ENCODE measurements at places on chromosomes 1 and 21.

- DNase-seq, result no peak
These were observed 4.1 kb downstream of the SLFNL1 start for GRCh38 chr1:41017141-41018017.

DNA sequence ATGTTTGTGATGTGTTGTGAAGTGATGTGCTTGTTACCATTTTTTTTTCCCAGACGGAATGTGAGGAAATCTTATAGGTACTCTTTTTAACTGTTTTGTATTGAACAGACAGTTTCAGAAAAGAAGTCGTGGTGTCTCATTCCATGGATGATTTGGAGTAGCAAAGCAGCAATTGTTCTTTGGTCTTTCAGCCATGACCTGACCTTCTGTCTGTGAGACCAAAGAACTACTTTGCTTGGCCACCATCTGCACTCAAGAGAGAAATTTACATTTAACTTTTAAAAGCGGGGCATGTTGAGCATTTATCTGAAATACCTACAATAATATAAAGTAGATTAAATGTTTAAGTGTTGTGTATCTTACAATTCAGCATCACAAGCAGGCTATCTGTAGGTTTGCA lies 90.2 kb downstream of the SDCCAG8 start:
- no peak for DNase-seq

- no peak for DNase-seq
These were observed 2.0 kb downstream of the PI4KB start for GRCh38 chr1:151325231-151325630.

DNA sequence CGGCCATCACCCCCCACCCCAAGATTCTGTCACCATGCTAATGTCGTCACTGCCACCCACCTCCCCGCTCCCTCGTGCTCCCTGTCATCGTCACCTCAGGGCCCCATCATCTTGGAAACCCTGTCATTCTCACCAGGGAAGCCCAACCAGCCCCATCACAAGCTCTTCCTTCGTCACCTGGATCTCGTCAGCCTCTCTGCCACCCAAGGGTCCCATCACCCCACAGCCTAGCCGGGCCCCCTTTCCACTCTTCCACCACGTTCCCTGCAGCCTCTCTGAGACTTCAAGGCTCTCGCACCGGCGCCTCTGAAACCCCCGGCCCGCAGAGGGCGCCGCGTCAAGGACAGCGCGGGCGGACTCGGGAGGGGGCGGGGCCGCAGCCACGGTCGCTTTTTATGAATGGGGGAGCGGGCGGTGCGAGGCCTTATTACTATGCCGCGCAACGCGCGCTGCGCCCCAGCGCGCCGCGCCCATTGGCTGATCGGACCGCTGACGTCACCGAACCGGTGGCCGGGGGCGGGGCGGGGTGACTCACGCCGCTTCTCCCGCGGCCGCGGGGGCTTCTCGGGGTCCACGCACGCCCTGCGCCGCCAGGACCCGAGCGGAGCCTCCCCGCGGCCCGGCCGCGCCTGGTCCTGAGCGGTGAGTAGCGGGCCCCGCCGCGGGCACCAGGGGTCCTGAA lies at the start of gene GPR3:
GPR3 (plus strand) TSS at position 527 of the 682 bp plus-strand sequence. CDS start 1,177 bp downstream, outside the sequence.
- peak; percentile 82 for DNase-seq

GRCh38 chr1:230573658-230574057 lies 68.6 kb upstream of the COG2 start:
- no peak for DNase-seq

DNA sequence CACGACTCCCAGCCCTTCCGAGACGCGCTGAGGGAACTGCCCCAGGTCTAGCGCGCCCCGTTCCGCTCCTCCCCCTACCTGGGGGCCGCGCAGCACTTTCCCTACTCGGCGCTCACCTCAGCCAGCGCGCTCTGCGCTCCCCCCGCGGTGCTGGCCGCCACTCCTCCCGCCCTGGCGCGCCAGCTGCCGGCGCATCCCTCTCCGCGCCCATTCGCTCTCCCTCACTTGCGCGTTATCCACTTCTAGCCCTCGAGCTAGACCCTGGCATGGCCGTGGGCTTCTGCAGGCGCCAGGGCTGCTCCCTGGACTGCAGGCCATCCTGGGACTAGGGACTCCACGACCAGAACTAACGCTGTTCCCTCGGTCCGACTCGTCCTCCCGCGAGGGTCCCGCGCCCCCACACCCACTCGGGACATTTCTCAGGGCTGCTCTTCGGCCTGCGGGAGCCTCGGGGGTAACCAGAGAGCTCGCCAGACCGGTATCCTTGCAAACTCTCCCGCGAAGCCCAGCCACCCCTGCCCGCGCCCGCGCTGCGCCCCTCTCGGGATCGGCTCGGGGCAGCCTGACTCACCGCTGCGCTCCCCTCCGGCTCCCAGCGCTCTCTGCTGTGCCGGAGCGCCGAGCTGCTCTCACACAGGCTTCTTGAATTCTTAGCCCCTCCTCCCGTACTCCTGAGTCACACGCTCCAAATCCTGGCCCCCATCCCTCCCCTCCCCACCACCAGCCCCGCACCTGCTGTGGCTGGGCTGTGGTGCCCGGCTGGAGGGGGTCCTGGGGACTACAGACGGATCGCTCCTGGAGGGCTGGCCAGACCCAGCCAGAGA lies at the start of gene NGF:
NGF (minus strand) TSS at position 617 of the 824 bp plus-strand sequence. CDS start 51,454 bp downstream, outside the sequence.
- DNase-seq, result peak; percentile 79

DNA sequence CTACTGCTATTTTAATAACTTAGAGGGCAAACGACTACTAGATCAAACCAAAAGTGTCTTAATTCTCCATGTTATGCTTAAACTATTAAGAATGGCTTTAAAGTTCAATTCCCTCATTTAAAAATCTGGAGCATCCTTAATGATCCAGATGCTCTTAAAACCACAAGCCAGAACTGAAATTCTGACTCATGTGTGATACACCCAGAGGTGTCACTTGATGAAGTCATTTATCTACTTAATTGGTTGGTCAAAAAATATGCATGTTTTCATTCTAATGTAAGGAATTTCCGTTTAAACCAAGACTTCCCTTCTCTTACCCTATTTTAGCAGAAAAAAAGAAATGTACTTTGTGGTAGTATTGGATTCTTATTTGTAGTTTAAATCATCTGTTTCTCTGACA lies 1261.2 kb upstream of the B3GALT2 start:
- no peak for DNase-seq

DNA sequence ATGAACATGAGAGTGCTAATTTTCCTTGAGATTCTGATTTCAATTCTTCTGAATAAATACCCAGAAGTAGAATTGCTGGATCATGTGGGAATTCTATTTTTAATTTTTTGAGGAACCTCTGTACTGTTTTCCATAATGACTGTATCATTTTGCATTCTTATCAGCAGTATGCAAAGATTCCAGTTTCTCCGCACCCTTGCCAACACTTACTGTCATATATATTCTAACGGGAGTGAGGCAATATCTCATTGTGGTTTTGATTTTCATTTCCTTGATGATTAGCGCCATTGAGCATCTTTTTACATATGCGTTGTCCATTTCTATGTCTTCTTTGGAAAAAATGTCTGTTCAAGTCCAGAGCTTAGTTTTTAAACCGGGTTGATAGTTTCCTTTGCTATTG lies 33.2 kb downstream of the VCAM1 start:
- DNase-seq, result no peak

DNA sequence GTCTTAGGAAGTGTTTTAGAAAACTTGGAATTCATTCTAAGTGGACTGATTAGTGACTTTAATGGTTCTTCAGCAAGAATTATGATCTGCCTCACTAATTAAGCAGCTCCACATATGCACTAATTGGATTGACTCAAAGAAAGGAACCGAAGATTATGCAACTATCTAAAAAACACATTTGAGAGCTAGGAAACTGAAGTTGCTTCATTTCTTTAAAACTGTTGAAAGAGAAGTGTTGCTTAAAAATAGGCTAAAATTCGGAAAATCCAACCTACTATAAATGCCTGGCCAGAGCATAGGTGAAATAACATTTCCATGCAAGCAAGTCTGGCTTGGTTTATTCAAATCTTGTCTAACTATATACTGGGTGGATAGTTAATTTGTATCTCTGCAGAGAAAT lies 502.9 kb upstream of the ZRANB2 start:
- DNase-seq, result peak; percentile 18

DNA sequence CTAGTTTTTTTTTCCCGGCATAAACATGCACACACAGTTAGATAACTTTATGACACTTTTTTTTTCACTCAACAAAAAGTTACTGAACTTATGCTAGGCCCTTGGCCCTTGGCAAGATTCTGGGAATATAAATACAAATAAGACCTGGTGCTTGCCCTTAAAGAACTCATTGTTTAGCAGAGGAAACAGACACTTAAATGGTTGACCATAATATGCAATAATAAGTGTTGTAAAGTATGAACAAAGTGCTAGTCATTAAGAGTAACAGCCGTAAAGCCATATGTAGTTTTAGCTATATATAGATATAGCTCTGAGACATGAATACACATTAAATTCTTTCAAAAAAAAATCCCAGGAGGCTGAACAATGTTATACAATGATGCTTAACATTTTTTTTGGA lies 198.3 kb downstream of the CYYR1 start:
- DNase-seq, result no peak

DNA sequence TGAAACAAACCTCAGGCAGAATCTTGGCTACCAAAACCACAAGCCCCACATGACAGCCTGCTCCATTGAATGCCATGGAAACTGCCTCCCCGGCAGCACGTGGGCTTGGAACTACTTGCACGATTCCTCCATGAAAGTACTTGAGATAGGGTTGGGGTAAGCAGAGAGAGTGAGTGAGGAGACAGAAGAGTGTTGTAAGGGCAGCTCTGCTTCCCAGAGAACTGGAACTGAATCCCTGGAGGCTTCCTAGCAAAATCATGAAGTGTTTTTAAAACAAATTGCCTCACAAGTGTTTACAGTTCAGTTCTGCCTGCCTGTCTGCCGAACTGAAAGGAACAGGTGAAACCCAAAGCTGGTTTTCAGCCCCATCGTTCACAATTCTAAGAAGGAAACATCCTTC lies 35.3 kb upstream of the DNASE2B start:
- DNase-seq, result no peak

- DNase-seq, result no peak
These were observed 696 bp downstream of the LSS start for GRCh38 chr21:46227811-46228344.

DNA sequence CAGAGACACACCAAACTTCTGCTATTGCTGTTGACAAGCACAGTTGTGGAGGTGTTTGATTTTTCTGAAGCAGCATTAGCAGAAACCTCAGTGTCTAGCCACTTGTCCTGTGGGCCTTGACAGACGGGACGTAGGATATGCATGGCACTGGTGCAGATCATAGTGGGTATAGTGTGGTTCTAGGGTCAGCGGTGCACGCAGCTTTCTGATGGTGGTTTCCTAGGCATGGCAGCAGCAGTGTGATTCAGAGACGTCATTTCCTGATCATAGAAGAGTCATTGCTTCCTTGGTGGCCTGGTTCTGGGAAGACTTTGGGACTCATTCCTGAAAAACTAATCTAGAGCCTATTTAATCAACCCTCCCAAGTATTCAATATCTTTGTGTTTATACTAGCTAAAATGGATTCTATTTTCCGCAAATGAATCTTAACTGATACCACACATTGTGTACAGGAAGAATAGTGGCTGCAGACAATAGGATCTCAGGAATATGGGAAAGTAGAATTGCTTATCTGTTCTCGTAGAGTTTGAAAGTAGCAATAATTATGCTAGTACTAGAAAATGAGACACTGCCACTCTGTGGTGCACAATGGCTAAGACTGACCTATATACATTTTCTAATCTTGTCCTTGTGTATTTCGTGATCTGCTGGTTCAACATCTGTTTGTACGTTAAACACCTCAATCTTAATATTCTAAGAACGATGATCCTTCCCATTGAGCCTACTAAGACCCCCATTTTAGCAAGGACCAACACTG lies 2.8 kb upstream of the USP1 start:
- no peak for DNase-seq

DNA sequence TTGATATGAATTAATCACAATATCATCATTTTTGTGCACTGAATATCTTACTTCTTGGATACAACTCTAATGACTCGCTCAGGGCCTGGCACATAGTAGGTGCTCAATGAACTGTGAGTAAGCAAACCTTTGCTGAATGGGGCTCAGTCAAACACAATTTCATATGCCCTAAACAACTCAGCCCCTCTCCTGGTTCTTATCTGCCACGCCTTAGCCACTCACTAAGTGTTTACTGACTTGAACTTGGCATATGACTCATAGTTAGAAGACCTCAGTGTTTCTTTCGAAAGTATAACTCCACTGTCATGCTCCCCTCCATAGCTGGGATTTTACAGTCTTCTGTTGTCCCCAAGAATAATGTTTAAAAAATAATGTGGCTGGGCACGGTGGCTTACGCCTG lies 4.8 kb upstream of the IFNLR1 start:
- peak; percentile 33 for DNase-seq

DNA sequence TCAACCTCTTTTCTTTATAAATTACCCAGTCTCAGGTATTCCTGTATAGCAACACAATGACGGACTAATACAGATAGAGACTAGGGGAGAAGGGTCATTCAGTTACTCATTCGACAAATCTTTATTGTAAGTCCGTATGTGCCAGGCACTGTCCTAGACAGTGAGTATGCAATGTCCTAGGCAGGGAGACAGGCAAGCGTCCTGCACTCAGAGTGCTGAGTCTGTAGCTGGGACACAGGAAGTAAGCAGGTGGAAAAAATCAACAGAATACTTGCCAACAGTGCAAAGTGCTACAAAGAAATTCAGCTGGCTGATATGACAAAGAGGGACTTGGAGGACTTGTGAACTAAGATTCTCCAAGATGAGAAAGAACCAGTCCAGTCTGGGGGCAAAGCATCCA lies 92.2 kb upstream of the ZBTB40 start:
- DNase-seq, result no peak

- no peak for DNase-seq
These were observed 187.4 kb downstream of the SLC35F3 start for GRCh38 chr1:234091876-234092275.

- no peak for DNase-seq
These were observed 7.9 kb downstream of the SH3BGRL3 start for GRCh38 chr1:26287811-26288210.

DNA sequence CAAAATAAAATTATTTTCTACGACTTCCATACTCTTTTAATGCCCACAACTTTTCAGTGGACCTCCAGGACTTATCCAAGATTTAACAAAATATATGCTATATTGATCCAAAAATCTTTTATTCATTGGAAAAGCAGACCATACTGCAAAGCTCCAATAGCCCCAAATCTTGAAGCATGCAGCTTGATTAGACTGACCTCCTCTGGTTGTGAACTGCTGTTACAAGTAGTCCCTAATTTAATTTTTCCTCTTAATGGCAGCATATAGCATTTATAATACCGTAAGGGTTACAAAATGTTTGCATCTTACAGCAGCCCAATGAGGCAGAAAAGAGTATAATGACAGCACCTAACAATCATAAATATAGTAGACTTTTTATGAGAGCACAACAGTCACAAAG lies 49.8 kb downstream of the TPR start:
- DNase-seq, result peak; percentile 25

DNA sequence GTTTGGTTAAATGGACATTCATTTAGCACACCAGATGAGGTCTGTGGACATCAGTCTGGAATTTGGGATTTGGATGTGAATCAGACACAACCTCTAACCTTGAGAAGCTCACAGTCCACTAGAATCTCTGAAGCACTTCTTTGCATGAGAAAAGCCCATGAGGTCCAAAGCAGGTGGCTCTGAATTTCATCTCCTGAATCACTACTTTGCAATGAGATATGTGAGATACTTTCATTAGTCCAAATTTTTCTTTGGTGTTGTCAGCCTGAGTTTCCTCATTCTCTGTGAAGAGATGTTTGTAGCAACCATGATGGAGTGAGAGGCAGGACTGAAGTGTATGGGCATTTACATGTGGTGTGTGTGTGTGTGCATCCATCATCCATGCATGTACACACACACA lies 16.5 kb upstream of the LCE2D start:
- peak; percentile 9 for DNase-seq

- no peak for DNase-seq
These were observed at the start of gene CTSE for GRCh38 chr1:206023695-206024094. Gene CTSE, minus strand, starts transcription at chr1:206023895. Its CDS starts 104 bp downstream, at chr1:206023791.

GRCh38 chr1:45375104-45376090 lies 35.2 kb upstream of the MUTYH start:
- DNase-seq, result no peak

Measured in AG10803 (cell line).